T-cell (primary cell): ENCODE measurements at places on chromosomes 2 and 18.

- H3K4me3 ChIP-seq = no peak overlapping the region
- H3K27ac ChIP-seq = no peak overlapping the region
- no peaks in the 10 kb centered on the region for H3K36me3 ChIP-seq
Observed at GRCh38 chr2:68458981-68459380, 8.1 kb downstream of the FBXO48 start.

DNA sequence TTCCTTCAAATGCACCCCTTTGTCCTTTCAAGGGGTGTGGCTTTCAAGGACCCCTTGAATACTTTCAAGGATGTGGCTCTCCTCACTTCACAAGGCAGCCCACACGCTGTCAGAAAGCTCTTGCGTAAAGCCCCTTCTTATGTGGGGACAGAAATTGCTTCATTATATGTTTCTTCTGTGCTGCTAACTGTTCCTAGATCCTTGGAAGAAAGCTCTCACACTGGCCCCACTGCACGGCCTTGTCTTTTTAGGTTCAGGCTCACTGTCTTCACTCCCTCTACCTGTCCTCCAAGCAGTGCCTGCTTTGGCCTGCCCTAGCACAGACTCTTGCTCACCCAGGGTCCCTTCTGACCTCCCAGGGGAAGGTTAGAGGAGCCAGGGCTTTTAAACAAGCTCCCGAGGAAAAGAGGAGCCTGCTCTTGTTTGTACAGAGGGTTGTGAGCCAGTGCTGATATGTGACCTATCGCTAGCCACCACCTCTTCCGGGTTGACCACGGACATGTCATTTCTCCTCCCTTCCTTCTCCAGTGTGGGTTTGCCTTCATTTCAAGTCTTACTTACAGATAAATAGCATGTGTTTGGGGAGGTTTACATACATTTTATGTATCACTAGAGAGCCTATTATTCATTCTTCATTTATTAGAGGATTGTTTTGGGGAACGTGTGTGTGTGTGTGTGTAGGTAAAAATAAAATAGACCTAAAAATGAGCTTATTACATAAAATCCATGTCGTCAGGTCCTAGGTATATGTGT lies 94.7 kb downstream of the RTN4 start:
- H3K27me3 ChIP-seq = no peaks in the 10 kb centered on the region
- H3K4me1 ChIP-seq = no peaks in the 10 kb centered on the region
- no peak for DNase-seq
- H3K36me3 ChIP-seq = no peaks in the 10 kb centered on the region
- no peak overlapping the region for H3K27ac ChIP-seq

DNA sequence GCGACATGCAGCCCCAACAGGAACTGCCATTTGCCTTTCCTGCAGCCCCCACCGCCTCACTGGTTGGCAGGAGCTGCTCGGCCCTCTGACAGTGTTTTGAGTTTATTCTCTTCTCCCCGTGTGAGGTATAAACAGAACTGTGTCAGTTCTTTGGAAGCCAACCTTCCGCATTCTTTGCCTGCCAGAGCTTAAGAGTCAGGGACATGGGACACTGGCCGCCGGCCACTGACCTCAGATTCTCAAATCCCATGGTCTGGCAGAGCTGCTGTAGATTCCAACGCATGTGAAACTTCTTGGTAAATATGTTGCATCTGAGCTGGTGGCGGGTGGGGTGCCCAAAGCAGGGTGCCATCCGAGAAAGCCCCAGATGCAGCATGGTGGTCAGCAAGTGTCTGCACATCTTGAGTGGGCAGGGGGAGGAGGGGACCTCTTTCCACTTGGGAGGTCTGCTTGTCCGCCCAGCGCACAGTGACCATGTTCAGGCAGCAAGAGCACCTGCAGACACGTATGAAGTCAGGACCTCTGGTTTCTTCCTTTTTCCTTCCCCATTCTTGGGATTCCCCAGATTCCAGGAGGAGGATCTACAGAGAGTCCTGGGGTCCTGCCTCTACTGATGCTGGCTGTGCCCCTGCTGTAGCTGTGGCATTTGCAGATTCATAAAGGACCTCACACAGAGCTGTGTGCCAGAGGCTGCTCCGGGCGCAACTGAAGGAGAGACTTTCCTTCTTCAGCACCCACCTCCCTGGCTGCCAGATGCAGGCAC lies 23.8 kb downstream of the ASB18 start:
- no peak overlapping the region for H3K27ac ChIP-seq
- H3K4me1 ChIP-seq = no peaks in the 10 kb centered on the region
- peaks cover 60% of the 10 kb centered on the region for H3K27me3 ChIP-seq
- DNase-seq = no peak
- no peak overlapping the region for H3K4me3 ChIP-seq

DNA sequence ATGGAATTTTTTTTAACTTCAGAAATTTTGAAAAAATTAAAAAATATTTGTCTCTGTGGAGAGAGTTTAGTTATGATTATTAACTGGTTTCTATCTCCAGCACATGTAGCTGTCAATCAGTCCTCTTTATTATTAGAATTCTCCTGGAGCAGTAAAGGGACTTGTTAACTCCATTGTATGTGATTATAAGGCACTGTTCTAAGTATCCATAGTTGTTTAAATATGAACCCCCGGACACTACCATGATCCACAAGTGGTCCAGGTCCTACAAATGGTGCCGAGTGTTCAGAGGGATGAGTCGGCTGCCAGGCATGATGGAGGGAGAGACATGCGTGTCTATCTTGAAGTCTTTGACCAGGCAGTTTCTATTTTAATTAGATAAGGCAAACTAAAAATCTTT lies 492 bp downstream of the CHRNA1 start:
- no peak overlapping the region for H3K27ac ChIP-seq
- no peak for DNase-seq
- H3K4me1 ChIP-seq = peaks cover 5% of the 10 kb centered on the region
